ENCODE measurements at places on chromosomes 4 and X.

- no peak for DNase-seq
These were observed 12.0 kb downstream of the SPRY1 start for GRCh38 chr4:123408471-123409084.

GRCh38 chrX:27598312-27598711 is 8.2 kb downstream of the DCAF8L2 start:
- no peak for DNase-seq

- DNase-seq, result no peak
These were observed 74.4 kb upstream of the PLAC1 start for GRCh38 chrX:134732676-134733075.

GRCh38 chr4:41081847-41082246 is 132.5 kb downstream of the APBB2 start:
- DNase-seq, result no peak

GRCh38 chrX:136909706-136910564 is 29.4 kb upstream of the RBMX start:
- DNase-seq, result peak; percentile 64

DNA sequence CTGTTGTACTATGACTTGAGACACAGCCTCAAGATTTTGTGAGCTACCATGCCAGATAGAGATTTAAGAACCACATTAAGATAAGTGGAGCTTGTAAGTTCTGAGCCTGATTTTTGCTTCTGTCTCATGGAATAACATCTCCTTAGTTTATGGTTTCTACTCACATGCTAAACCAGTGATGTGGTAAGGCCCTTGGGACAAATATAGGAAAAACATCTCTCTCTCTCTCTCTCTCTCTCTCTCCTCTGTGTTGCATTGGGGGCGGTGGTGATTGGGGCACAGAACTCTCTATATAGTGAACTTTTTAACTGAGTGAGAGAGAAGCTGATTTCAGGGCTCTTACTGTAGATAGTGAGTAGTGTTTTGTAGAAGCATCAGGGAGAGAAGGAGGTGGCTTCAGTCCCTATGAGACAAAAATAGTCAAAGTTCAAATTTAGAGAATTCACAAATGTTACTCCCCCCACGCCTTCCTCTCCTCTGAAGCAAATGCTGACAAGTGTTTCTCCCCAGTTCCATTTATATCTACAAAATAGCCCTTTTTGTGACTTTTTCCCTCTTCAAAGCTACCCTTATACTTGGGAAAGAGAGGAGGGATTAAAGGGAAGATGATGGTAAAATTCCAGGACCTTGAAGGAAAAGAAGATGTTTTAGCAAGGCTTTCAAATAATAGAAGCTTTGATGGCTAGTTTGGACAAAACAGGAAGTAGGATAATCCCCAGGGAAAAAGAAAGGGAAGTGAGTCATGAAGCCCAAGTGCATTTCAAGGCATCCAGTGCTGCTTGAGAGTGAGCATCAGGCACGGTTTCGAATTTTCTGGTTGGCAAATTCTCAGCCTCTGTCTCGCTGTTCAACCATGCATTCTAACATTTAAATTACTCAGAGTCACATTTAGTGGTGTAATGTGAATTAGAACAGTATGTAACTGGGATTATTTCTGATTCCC is 134.3 kb upstream of the AP1S2 start:
- peak; percentile 66 for DNase-seq

DNA sequence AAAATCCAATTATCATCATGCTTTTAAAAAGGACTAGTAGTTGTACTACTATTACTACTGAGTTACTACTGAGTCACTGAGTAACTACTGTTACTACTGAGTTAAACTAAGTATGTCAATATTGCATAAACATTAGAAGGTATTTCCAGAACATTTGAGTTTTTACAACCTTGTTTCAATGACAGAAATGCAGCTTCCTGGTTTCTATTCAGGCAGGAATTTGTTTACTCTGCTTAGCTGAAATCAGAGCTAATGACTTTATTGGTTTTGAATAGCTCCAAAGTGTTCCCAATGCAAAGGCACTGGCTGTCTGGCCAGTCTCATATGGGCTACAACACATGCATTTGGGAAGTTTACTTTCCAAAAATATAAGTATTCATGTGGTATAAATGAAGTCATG is 12.0 kb downstream of the RPS6KA6 start:
- no peak for DNase-seq

All from epithelial cell of proximal tubule (primary cell).